ENCODE measurements at places on chromosomes 5 and 9.

DNA sequence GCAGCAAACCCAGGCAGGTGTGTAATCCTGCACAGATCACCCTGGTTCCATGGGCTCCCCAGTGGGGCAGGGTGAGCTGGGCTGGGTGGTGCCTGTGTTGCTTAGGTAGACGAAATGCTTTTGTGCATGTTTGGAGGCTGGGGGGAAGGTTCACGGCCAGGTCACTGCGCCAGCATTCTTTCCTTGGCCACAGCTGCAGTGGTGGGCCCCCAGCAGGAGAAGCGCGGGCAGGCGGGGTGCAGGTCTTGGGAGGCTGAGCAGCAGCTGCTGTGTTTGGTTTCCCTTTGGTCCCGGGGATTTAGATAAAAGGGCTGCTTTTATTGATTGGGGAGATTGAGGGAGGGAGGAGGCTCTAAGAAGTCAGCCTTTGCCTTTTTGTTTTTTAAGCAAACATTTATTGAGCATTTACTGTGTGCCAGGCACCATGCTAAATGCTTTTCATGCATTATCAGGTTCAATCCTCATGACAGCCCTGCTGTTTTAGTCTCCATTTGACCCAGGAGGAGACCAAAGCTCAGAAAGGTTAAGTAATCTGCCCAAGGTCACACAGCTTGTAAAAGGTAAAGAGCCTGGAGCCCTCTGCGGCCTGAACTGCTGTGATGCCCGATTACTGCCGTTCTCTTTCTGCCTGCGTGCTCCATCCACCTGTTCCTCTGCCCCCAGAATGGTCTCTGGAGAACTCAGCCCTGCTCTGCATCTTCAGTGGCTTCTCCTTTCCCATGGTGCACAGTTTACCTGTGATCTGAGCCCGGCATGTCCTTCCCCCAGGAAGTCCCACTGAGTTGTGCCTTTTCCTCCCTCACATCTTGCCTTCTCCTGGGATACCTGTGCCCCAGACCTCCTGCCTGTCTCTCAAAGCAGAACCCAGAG, 94.4 kb downstream of the MACROH2A1 start:
- DNase-seq, result no peak

- DNase-seq, result no peak
Measured at GRCh38 chr5:126683912-126684311, 83.2 kb downstream of the PHAX start.

DNA sequence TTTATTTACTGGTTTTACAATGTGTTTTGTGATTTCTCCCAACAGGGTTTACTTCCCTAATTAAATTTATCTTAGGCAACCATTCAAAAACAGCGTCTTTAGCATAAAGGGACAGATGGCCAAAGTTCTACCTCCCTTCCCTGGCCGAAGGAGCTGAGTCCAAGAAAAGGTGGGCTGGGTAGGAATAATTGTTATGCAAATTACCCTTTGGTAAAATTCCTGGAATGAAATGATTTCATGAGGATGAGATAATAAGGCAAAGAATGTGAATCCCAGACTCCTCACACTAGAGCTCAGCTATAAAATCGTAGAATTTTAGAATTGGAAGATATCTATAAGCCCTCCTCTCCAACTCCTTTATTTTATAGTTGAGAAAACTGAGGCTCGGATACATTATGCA, 119.6 kb downstream of the SGCD start:
- no peak for DNase-seq

GRCh38 chr9:21558615-21559401, 76.7 kb upstream of the IFNE start:
- no peak for DNase-seq

DNA sequence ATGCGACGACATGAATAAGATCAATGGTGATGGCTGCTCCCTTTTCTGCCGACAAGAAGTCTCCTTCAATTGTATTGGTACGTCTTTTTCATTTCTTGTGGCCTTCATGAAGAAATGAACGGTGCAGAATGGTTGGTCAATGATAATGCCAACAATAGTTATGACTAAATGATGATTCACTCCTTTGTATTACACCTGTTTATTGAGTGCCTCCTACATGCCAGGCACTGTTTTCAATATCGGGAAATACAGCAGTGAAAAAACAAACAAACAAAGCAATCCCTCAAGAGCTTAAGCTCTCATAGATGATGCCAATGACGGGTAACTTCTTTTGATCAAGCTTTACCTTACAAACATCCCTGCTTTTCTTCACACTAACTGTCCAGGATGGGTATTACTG, 117.7 kb downstream of the PAPPA start:
- no peak for DNase-seq

- DNase-seq, result no peak
Measured at GRCh38 chr5:78235289-78235688, 59.2 kb downstream of the AP3B1 start.

DNA sequence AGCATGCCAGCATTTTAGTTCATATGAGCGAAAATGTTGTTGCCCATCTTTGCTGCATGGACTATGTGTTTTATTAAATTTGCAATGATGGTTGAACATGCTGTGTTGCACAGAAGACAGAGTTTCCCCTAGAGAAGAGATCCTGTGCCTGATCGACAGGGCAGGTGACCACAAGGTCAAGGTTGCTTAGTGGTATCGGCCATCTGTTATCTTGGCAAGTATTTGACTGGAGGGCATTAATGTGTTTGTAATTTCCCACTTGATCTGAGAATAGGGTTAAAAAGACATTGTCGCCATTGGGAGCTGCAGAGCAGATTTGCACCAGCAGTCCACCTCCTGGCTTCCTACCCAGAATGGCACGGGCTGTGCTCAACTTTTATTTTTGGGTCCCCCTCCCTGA, 1523.6 kb upstream of the WWC1 start:
- no peak for DNase-seq

DNA sequence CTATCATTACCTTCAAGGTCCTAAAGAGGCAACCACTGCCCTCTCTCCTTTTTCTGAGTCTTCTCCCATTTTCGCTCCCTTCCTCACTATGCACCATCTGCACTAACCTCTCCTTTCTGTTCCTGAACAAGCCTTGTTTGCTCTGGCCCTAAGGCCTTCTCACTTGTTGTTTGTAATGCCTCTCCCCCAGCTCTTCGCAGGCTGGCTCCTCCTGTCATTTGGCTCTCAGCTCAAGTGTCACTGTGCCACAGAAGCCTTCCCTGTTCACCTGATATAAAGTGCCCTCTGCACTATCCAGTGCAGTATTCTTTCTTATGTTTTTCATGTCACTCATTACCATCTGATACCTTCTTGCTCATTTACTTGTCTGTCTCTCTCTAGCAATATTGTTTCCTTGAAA, 303.7 kb downstream of the KCNN2 start:
- DNase-seq, result no peak

DNA sequence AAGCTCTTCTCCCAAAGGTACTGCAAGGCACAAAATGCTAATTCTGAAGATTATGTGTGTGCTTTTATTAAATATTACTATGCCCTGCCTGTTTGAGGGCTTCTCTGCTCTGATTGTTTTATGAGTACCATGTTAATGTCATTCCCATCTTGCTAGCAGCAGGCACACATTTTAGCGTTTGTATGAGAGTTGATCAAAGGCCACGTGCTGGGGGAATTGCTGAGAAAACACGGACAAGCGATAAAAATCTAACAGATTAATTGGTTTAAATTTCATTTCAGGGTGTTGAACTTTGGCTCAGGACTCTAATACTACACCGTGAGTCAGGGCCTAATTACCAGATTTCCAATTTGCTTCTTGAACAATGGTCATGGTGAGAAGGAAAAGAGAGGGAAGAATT, 298.4 kb downstream of the EBF1 start:
- no peak for DNase-seq

All from activated T-cell treated with anti-CD3 and anti-CD28 coated beads for 1 hour (primary cell).